Liver (tissue), 10 donors: ENCODE measurements at places on chromosomes 1 and 21. TPM values are rescaled to one million over a fixed set of nuclear protein-coding genes. Genes with fewer than 3 reads are reported as not detected.
A peak's percentile ranks its signal among the peaks of the same experiment; 100 is the strongest.

DNA sequence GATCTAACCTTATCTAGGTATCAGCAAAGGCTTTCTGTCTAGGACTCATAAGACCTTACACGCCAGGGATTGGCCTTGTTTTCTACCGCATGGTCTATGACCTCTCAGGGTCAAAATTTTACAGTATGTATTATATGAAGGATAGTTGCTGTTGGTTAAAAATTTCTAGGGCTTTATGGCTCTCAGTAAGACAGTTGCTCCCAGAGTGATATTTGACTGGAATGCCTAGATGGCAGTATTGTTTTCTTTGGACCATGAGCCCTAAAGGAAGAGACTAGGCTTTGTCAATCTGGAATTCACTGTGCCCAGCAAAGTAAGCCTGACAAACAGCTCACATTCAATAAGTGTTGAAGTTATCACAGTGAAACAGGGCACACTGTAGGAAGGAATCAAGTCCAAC is 37.6 kb downstream of the C1orf87 start:
- DNase-seq, result no peak
- H3K27ac ChIP-seq, result no peak overlapping the region
- no peak overlapping the region for H3K4me3 ChIP-seq

GRCh38 chr1:230268371-230269170 is 157.6 kb downstream of the PGBD5 start:
- H3K4me1 ChIP-seq, result no peaks in the 10 kb centered on the region
- peaks cover 21% of the 10 kb centered on the region for H3K36me3 ChIP-seq
- no peak overlapping the region for H3K4me3 ChIP-seq
- H3K27me3 ChIP-seq, result no peaks in the 10 kb centered on the region
- no peak overlapping the region for H3K27ac ChIP-seq
- no peak for DNase-seq

DNA sequence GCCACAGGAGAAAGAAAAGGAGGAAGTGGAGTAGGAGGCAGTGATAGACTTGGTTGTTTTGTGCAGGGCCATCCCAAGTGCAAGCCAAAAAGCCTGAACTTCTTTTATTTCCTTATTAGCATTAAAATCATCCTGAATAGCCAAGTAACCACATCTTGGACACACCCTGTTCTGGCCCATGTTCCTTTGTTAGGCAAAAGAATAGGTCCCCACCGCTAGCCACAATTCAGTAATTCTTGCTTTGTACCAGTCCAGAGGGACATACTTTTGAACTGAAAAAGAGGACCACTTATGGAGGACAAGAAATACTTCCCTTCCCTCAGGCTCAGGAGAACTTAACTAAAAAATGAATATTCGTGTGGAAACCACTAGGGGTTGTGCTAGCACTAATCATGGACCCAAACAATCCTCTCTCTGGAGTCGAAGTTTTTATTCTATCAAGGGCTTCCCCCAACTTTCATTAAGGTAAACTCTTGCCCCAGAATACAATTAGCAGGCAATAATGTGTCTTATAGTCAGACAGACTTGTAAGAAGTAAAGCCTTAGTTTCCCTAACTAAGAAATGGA is 19.4 kb downstream of the TNFSF4 start:
- H3K27ac ChIP-seq, result no peak overlapping the region

DNA sequence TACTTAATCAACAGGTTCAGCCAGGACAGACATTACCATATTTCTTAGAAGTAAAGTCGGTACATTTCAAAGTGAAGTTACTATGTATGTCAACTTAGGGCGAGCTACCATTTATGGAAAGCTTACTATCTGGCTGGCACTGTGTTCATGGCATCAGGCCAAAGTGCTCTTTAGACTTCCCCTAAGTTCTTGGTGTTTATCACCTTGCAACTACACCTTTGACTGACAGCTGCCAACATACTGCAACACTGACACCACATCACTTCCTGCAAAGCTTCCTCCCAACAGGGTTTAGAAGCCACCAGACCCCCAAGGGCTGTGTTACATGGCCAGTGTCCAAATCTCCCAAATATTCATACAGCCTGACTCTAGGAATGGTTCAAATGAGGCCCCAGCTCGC is 61.0 kb downstream of the TIAM1 start:
- H3K36me3 ChIP-seq, result no peaks in the 10 kb centered on the region
- no peak overlapping the region for H3K4me3 ChIP-seq
- no peaks in the 10 kb centered on the region for H3K27me3 ChIP-seq
- H3K27ac ChIP-seq, result no peak overlapping the region
- H3K4me1 ChIP-seq, result no peaks in the 10 kb centered on the region
- no peak for DNase-seq

RAB3B gene
- 0.17 TPM for total RNA-seq

- H3K4me1 ChIP-seq, result peaks cover 14% of the 10 kb centered on the region
- DNase-seq, result peak; percentile 44
Measured at GRCh38 chr1:225412803-225413351, 15.0 kb downstream of the LBR start.

GRCh38 chr1:168019407-168019806 is 82.5 kb upstream of the MPC2 start:
- no peak for DNase-seq
- no peak overlapping the region for H3K4me3 ChIP-seq
- H3K4me1 ChIP-seq, result no peaks in the 10 kb centered on the region
- no peak overlapping the region for H3K27ac ChIP-seq
- H3K36me3 ChIP-seq, result peaks cover 42% of the 10 kb centered on the region
- no peaks in the 10 kb centered on the region for H3K27me3 ChIP-seq

GRCh38 chr1:52288286-52288685 is 77.7 kb downstream of the CC2D1B start:
- H3K4me3 ChIP-seq, result no peak overlapping the region
- H3K27ac ChIP-seq, result no peak overlapping the region
- no peaks in the 10 kb centered on the region for H3K36me3 ChIP-seq
- H3K4me1 ChIP-seq, result no peaks in the 10 kb centered on the region

DNA sequence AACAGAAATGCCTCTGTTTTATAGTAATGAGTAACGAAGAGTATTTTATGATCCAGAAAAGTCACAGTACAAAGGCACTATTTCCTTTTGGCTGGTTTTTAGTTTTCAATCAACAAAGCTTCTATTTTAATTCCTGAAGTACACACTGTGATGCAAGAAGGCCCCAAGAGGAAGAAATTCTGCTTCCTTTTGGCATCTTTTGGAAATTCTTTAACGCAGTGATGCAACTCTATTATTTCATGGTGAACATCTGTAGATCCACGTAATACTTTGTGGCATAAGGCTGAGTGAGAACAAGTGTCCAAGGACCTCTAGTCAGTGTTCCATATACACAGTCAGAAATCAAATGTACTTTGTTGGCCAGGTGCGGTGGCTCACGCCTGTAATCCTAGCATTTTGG is 137.5 kb downstream of the TGFB2 start:
- H3K27me3 ChIP-seq, result no peaks in the 10 kb centered on the region
- DNase-seq, result no peak
- no peaks in the 10 kb centered on the region for H3K4me1 ChIP-seq

DNA sequence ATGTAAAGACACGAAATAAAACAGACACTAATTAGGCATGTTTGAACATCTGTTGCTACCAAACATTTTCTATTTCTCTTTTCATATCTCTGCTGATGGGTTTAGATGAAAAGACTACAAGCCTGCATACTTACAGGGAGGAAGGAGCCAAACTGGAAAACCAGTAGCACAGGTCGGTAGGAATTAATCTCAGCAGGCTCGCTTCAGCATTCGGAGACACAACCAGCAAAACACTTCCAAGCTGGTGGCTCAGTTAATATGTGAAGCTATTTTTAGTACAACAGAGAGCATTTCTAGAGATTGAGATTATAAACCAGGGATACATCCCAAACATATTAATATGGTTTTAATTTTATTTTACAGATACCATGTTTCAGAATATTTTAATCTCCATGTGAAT is 300.9 kb upstream of the GREM2 start:
- no peak overlapping the region for H3K4me3 ChIP-seq
- H3K4me1 ChIP-seq, result no peaks in the 10 kb centered on the region
- no peaks in the 10 kb centered on the region for H3K27me3 ChIP-seq
- DNase-seq, result no peak

PLEKHG5 gene
- total RNA-seq, result 1.4 TPM

- H3K4me1 ChIP-seq, result no peaks in the 10 kb centered on the region
- no peak overlapping the region for H3K27ac ChIP-seq
- no peaks in the 10 kb centered on the region for H3K27me3 ChIP-seq
- H3K36me3 ChIP-seq, result peaks cover 3% of the 10 kb centered on the region
Measured at GRCh38 chr1:45971335-45971734, 161.1 kb downstream of the PIK3R3 start.

GRCh38 chr1:159132271-159132881 is 39.0 kb upstream of the CADM3 start:
- peak; percentile 84 for DNase-seq
- H3K4me1 ChIP-seq, result no peaks in the 10 kb centered on the region
- H3K36me3 ChIP-seq, result no peaks in the 10 kb centered on the region
- H3K27me3 ChIP-seq, result no peaks in the 10 kb centered on the region
- no peak overlapping the region for H3K4me3 ChIP-seq
- no peak overlapping the region for H3K27ac ChIP-seq

DNA sequence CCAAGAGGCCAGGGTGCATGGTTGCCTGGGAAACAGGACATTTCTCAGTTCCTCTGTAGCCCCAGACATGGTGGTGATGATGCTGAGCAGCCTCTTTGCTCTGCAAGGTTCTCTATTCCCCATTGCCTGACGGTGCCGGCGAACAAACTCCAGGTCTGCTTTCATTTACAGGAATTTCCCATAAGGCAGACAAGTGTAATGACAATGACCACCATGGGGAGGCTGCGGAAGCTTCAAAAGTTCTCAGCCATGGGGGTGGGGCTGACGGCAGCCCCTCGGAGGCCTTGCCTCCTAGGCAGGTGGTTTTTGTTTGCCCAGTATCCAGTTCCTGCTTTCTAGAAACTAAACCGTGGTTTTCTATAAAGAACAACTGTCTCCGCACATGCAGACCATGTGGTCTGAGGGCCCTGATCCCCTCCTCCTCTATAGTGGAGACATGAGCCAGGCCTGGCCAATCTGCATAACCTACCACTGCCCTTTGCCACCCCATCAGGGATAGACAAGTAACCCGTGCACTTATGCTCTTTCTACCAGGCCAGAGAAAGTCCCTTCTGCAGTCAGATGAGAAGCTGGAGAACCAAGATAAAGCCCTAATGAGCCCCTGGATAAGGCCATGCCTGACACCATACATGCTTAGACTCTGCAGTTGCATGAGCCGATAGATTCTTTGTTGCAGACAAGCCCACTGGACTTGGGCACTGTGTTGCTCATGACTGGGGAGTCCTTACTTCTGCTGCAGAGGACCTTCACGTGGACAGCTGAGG is 54.1 kb downstream of the LDLRAD2 start:
- no peaks in the 10 kb centered on the region for H3K27me3 ChIP-seq
- H3K27ac ChIP-seq, result no peak overlapping the region
- no peaks in the 10 kb centered on the region for H3K4me1 ChIP-seq
- no peak for DNase-seq
- H3K36me3 ChIP-seq, result peaks cover 2% of the 10 kb centered on the region

- no peaks in the 10 kb centered on the region for H3K36me3 ChIP-seq
- H3K27ac ChIP-seq, result no peak overlapping the region
- H3K27me3 ChIP-seq, result no peaks in the 10 kb centered on the region
- H3K4me3 ChIP-seq, result no peak overlapping the region
- no peak for DNase-seq
Measured at GRCh38 chr1:46262508-46262907, 14.9 kb downstream of the RAD54L start.

GRCh38 chr1:116988908-116989307 is 12.7 kb upstream of the CD101 start:
- H3K27me3 ChIP-seq, result no peaks in the 10 kb centered on the region
- H3K4me3 ChIP-seq, result no peak overlapping the region
- peaks cover 7% of the 10 kb centered on the region for H3K36me3 ChIP-seq
- H3K27ac ChIP-seq, result no peak overlapping the region
- no peak for DNase-seq

MRPL9 gene
- 22.5 TPM for total RNA-seq

GBP7 gene
- 0.89 TPM for total RNA-seq

DNA sequence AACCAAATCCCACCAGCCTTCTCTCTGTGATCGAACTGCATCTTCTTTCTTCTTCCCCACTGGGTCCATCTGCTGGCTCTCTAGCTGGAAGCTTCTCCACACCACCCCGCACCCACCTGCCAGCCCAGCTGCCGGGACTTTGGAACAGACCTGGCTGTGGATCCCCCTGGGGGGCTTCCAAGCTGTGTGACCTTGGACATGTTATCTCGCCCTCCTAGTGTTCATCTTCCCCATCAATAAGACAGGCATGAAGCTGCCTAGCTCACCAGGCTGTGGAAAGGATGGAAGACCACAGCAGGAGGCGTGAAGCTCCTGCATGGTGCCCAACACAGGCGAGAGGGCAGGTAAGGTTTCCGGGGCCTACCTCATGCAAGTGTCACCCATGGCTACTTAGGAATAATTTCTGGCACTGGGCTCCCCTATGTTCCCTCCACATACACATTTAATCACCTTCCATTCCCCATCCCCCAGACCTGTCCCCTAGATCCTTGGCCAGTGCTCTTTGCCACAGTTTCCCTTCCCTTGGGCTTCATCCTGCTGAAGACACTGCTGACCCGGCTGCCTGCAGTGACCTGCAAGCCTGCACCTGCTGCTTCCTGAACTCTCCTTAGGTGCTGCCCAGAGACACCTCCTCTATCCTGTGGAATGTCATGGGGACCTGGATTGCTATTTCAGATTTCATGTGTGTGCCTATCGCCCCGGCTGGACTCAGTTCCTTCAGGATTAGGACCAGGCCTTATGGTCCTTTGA is 13.2 kb upstream of the C2CD2 start:
- H3K4me3 ChIP-seq, result no peak overlapping the region
- no peaks in the 10 kb centered on the region for H3K27me3 ChIP-seq
- peak; percentile 24 for DNase-seq
- H3K4me1 ChIP-seq, result no peaks in the 10 kb centered on the region
- no peak overlapping the region for H3K27ac ChIP-seq

DNA sequence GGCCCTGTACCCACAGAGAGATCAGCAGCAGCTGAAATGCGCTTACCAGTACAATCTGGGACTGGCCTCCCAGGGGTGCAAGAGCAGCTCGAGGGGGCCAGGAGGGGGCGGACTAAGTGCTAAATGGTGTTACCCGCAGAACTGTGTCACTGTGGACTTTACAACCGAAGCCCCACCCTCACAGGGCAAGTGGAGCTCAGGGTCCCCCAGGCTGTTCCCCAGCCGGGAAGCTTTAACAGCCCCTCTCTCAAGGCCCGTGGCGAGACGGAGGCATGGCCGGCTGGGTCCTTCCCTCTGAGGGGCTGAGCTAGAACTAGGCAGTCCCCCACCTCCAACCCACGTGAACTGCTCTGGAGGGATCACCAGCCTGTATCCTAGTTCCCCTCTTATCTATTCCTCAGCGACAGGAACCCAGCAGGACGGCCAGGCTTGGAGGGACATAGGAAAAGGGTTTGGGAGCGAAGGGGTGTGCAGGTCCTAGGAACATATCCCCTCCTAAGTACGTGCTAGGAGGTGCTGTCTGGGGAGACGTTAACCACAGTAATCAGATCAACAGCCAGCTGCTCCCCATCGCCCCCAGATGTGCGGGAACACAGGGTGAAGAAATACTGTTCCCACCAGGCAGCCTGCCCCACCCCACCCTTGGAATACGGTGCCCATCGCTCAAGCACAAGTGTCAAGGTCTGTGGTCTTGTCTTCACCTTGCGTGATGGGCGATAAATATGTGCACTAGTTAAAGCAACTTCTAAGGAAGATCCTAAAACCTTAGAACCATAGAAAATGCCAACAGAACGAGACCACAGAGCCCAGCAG is 24.4 kb downstream of the ZBTB17 start:
- no peaks in the 10 kb centered on the region for H3K36me3 ChIP-seq
- no peak overlapping the region for H3K4me3 ChIP-seq
- peaks cover 4% of the 10 kb centered on the region for H3K4me1 ChIP-seq
- DNase-seq, result no peak
- H3K27me3 ChIP-seq, result no peaks in the 10 kb centered on the region
